Right renal pelvis (tissue), 4 donors: ENCODE measurements at places on chromosomes 13 and 19. TPM values are rescaled to one million over a fixed set of nuclear protein-coding genes. Genes with fewer than 3 reads are reported as not detected.
A peak's percentile ranks its signal among the peaks of the same experiment; 100 is the strongest.

GRCh38 chr13:80338781-80339562 lies 2.0 kb downstream of the SPRY2 start:
- peak; percentile 63 for DNase-seq

GRCh38 chr13:70310396-70311119 lies 202.3 kb upstream of the KLHL1 start:
- peak; percentile 16 for DNase-seq

- DNase-seq: no peak
These were observed 117.4 kb downstream of the TRPC4 start for GRCh38 chr13:37752146-37752545.

The FAM124A gene
- 4.2 TPM for polyA plus RNA-seq

- DNase-seq: no peak
These were observed 103.9 kb downstream of the ZIC5 start for GRCh38 chr13:99867535-99868257.

The SULT2A1 gene
- not detected for polyA plus RNA-seq

DNA sequence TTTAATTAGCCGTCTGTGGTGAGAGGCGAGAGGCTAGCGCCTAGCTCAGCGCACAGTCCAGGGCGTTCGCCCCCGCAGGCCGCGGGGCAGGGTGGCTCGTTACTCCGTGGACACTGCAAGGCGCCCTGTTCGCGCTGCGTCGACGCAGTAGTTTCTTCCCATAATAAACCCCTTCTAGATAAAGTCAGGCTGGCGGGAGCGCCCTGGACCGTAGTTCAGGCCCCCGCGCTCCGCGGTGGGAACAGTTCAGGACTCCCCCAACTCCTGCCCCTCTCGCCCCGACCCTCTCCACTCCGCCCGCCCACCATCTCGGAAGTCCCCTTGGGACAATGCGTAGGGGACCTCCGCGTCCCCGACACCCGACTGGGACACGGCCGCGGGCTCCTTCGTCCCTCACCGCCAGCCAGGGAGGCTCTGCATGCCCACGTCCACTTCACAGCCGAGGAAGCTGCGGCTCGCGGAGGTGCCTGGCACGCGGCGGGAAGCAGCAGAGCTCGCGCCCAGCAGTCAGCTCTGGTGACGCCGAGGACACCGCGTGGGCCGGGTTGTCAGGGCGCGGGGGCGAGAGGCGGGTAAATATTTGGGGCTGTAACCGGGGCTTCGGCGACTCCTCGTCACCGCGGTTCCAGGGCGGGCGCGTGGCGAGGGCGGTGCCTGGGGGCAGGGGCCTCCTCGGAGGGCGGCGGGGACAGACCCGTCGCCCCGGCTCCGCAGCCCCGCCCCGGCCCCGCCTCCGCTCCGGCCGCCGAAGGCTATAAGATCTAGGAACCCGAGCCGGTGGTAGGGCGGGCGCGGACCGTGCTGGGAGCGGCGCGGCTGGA lies at the start of gene RGCC:
RGCC (plus strand) TSS at position 783 of the 821 bp plus-strand sequence. CDS start 158 bp downstream, outside the sequence.
- no peak for DNase-seq

DNA sequence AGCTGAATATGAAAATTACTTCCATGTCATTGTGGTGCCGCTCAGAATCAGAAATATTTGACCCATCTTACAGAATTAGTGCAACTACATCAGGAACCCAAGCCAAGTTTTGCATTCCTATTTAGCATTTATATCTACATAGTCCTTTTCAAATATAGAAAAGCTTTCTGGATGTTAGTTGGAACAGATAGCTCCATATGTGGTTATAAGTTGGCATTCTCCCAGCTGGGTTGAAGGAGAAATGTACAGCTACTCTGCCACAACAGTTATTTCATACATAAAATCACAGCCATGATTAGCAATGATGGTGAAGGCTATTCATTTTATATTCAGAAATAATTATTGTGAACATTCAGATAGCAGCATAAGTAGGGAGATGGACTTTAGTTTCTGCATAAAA lies 28.2 kb downstream of the HPN start:
- no peak for DNase-seq
